Putamen (tissue), 1 donor: ENCODE measurements at places on chromosomes 11 and 22.
A peak's percentile ranks its signal among the peaks of the same experiment; 100 is the strongest.

DNA sequence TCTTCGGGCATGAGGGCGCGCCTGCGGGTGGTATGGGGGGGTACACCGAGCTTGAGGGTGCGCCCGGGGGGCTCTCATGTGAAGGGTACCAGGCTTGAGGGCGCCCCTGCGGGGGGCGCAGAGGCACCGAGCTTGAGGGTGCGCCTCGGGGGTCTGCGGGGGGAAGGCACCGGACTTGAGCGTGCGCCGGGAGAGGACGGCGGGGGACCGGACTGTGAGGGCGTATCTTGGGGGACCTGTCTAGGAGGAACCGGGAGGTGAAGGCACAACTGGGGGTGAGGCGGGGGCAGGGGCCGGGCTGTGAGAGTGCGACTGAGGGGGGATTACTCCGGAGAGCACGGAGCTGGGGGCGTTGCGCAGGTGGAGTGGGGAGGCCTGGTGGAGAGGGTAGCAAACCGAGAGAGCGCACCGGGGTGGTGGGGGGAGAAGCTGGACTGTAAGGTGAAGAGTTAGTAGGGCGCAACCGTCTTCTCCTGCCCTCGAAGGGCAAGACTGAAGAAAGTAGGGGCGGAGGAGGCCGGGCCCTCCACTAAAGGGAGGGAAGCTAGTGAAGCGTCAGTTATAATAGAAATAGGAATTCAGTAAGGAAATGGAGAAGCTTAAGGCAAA, 1.1 kb upstream of the DDX6 start:
- DNase-seq, result peak; percentile 15

- DNase-seq, result no peak
These were observed 30.5 kb upstream of the FNBP4 start for GRCh38 chr11:47797633-47798032.

GRCh38 chr22:25714739-25715138, 27.2 kb upstream of the MYO18B start:
- no peak for DNase-seq

- no peak for DNase-seq
These were observed 30.2 kb downstream of the PPARA start for GRCh38 chr22:46180370-46181137.

DNA sequence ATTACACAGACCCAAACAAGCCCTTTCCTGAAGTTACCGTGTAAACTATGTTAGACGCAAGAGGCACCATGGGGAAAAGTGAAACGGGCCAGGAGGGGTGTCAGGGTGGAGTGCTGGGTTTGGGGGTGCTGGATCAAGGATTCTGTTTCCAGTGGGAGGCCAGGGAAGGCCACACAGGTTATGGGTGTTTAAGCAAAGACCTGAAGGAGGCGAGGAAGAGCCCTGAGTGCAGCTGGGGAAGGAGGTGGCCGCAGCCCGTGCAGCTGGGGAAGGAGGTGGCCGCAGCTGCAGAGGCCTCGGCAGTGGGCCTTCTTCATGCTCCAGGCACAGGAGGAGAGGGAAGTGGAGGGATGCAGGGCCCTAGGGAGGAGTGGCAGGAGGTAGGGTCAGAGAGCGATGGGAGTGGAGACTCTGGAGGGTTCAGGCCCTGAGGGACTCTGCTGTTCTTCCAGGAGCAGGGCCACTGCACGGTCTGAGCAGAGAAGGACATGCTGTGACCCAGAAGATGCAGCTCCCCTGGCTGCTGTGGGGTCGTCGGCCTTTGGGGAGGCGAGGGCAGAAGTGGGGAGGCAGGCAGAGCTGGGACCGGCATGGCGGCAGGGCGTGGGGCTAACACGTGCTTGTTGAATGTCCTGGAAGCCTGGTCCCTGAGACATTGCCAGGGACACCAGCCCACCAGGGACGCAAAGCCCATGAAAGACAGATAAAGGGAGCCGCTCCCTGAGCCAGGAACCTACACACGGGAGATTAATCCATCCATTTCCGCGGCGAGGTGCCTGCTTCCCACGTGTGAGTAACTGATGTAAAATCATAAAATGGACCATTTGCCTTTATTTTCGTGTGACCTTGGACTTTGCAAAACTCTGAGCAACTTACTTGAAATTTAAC, 1049.1 kb downstream of the BRD1 start:
- no peak for DNase-seq

DNA sequence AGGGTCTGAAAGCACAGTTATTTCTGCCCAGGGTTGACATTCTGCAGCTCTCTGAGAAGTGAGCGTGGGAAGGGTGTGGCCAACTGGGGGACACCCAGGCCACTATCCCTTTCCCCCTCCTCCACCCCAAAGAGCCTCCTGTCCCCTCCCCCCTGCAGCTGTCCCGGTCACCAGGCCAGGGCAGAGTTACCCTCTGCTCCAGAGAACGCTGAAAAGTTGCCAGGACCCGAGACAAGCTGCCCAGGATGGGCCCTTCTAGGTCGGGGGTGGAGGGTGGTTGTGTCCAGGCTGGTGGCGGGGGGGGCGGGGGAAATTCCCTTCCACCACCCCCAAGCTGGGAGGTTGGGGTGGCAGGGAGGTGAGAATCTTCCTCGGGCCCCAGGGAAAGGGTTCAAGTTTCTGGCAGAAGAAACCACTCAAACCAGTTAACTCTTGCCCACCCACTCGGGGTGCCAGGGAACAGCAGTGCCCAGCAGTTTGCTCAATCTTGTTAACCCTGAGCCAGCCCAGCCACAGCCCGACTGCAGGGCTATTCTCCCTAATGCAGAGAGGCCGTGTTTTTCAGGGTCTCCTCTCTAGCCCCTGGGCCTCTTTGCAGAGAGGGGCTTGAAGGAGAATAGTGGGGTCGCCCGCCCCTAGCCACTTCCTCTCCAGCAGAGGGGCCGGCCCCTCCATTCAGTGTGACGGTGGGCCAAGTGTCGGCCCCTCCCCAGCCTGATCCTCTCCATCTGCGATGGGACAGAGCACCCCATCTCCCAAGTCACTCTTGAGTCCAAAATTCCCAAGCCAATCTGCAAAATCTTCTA, 697 bp downstream of the LGALS1 start:
- DNase-seq, result no peak
